ENCODE measurements at places on chromosomes 6 and 20.

GRCh38 chr6:35719830-35720733, 16.8 kb upstream of the ARMC12 start:
- peak; percentile 65 for DNase-seq

GRCh38 chr6:143504369-143504768, 7.2 kb downstream of the FUCA2 start:
- DNase-seq, result no peak

GRCh38 chr6:46816626-46817025, 23.4 kb downstream of the MEP1A start:
- no peak for DNase-seq

DNA sequence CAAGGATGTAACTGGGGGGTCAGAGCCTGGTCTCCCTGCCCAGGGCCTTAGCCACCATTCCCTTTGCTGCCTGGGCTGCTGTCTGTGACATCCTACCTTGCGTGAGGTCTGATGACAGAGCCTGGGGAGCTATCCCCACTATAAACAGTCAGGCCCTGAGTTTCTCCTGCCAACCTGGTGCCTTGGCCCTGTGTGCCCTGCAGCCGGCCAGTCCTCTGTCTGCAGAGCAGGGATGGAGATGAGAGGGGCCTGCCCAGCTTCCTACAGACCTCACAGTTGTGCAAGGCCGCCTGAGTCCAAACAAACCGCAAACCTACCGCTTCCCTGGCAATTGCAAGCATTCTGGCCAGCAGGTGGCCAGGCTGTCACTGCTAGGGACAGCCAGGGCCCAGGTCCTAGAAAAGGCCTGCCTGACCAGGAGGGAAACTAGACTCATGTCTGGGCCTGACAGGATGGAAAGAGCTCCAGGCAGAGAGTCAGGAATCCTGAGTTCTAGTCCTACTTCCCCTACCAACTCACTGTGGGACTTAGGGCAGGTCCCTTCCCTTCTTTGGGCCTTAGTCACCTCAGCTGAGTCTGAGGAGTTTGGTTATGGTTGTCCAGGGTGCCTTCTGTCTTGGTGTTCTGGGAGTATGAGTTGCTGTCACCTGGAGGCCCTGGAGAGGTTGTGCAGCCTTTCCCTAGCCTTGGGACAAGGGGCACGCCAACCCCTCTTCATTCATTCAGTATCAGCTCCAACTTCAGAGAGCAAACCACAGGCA, 86.2 kb downstream of the VEGFA start:
- peak; percentile 25 for DNase-seq

DNA sequence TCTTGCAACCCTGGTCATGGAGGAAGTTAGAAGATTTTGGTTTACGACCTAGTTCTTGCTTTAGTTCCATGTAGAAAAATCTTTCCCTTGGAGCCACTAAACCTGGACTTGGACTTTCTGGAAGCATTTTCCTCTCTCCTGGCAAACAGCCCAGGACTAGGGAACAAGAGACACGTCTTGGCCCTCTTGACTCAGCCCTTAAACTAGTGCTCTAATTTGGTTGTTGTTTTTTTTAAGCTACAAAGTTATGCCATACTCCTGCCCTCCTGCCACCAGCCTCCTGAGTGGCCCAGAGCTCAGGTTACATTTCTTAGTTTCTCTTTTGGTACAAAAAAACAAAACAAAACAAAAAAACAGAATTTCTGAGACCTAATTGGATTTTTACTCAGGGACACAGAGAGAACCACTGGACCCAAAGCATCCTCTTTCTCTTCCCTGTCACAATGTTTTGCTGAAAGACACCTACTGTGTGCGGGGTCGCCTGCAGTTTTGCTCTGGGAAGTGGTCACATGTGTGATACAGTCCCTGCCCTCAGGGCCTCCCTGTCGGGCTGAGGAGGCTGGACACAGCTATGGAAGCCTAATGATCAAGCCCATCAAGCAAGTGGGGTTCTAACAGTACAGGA, 32.3 kb upstream of the SCUBE3 start:
- no peak for DNase-seq

DNA sequence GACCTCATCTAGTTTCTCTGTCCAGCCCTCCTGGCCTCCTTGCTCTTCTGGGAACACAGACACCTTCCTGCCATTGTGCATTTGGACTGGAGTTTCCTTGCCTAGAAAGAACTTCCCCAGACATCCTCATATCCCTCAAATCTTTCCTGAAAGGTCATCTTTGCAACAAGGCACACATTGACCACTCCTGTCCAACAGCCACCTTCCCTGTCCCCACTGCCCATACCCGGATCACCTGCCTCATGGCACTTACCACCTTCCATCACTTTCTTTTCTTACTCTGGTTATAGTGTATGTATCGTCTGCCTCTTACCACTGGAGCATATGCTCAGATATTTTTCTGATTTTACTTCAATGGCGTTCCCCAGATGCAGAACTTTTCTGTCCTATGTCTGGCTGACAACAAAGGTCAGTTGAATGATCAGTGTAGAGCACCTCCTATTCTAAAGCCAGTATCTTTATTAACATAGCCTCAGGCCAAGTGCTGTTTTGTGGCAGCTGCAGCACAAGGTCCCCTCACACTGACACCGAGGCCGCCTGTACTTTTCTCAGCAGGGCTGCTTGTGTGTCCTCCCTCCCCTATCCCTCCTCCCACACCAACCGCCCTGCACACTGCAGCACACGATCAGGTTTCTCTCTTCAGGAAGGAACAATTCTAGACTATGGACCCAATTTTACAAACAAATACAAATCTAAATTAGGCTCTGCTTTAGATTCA, 4.1 kb downstream of the HLA-C start:
- no peak for DNase-seq

- no peak for DNase-seq
Measured at GRCh38 chr6:109048176-109048575, 46.5 kb downstream of the SESN1 start.

- peak; percentile 17 for DNase-seq
Measured at GRCh38 chr20:20594171-20594530, 118.3 kb downstream of the RALGAPA2 start.

DNA sequence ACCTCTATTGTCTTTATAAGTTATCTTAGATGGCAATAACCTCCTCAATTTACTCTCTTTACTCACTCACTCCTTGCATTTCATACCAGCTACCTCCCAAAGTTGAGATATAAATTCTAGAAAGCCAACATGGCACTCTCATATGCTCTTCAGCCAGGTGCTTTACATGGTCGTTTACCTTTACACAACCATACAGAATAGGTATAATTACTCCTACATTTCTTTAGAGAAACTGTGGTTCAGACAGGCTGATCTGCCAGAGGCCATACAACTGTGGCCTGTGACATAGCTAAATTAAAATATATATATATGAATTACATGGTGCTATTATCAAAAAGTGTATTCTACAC, 45.7 kb downstream of the HBS1L start:
- no peak for DNase-seq

DNA sequence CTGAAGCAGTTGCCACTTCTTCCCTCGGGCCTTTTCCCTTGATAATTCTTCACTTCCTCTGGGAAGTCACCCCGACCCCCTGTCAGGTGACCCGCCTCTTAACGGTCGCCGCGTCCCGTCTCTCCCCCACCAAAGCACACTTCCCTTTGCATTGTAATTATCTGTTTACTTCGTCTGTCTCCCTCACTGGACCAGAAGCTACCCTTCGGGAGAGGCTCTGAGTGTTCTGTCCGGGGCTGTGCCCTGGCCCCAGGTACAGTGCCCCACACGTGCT, 771 bp upstream of the SNAI1 start:
- DNase-seq, result no peak

DNA sequence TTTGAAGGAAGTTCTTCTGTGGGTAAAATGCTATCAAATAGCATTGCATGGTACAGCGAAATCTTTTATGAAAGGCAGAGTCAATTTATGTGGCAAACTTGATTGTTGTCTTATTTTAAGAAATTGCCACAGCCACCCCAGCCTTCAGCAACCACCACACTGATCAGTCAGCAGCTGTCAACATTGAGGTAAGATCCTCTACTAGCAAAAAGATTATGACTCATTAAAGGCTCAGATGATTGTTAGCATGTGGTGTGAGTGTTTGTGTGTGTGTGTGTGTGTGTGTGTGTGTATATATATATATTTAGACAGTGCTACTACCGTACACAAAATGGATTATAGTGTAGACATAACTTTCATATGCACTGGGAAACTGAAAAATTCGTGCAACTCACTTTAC, 27.8 kb downstream of the LRRN4 start:
- DNase-seq, result no peak

- DNase-seq, result no peak
Measured at GRCh38 chr6:163992701-163993100, 578.2 kb downstream of the QKI start.

DNA sequence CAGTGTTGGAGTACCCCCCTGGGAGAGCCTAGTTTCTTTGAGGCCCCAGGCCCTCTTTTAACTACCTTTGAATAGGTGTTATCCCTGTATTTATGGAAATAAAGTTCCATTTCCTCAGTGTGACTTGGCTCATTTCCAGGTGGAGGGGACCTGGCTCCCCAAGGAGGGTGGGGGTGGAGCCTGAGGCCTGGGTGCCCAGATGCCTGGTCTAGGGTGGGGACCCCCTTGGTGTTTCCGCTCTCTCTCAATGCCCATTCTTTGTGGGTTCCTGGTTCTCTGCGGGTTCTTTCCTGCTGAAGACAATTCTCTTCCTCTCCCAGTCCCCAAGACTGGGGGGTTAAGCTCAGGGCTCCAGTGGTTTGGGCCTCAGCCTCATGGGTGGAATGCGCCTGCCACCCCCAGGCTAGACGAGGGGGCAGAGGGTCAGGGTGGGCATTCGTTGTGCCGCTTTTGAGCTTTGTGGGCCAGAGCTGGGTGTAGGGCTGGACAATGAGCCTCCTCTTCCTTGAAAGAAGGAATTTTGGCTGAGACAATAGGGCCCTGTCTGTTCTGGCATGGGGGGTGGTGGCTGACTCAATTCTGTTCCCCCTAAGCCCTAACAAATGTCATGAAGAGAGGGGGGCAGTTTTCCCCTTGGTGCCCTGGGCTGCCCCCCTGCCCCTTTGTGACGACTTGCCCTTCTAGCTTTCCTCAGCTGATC, 686 bp upstream of the EGFL8 start:
- DNase-seq, result no peak

DNA sequence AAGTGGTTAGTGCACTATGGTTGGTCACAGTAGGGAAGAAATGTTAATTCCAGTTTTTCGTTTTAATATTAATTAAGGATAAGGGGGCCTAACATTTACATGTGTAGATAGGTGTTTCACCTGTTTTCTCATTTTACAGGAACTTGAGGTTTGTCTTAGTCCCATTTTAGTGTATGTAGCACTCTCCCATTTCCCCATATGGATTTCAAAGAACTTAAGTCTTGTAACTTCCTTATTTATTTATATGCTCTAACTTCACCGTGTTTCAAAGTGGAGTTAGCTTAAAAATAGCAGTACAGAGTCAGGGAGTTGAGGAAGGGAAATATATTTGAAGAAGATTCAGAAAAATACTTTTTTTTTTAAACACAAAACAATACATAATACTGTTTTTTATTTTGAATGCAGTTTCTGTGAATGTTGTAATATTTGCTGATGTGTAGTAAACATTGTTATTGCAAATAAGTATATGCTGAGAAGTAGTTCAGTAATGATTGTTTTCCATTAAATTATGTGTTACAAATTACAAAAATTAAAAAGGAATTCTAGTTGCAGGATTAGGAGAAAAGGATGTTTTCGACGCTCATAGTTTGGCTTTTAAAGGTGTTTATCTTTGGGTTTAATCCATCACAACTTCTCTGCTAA, 3.5 kb downstream of the SCAF8 start:
- peak; percentile 77 for DNase-seq

- DNase-seq, result no peak
Measured at GRCh38 chr6:146154197-146154596, 125.3 kb downstream of the GRM1 start.

GRCh38 chr20:6333110-6333509, 210.3 kb upstream of the FERMT1 start:
- no peak for DNase-seq
